Stimulated activated CD4-positive, alpha-beta T cell treated with anti-CD3 and anti-CD28 coated beads, Interleukin-1b, Interleukin-23, amount 100 ng/mL, for 4 hours (primary cell): ENCODE measurements at places on chromosomes 2 and 18.
A peak's percentile ranks its signal among the peaks of the same experiment; 100 is the strongest.

DNA sequence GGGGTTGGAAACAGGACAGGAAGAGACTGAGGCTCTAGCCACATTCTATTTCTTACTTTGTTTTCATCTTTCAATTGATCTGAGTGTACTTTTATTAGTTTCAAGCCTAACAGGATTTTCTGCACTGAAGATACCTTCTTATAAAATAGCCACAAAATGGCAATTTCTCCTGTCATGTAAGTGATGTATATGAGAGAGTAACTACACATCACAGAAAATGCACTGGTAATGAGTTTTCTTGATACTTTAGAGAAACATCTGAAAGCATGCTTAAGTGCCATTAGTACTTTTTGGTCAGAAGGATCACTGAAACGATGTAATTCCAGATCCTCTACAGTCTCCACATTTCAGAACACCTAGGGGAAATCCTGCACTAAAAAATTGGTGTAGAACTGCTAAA, 104.8 kb downstream of the CABYR start:
- no peak for DNase-seq

- DNase-seq: no peak
Observed at GRCh38 chr2:133026536-133027177, 356.7 kb upstream of the LYPD1 start.

- DNase-seq: no peak
Observed at GRCh38 chr18:36638224-36638623, 190.6 kb downstream of the TPGS2 start.

DNA sequence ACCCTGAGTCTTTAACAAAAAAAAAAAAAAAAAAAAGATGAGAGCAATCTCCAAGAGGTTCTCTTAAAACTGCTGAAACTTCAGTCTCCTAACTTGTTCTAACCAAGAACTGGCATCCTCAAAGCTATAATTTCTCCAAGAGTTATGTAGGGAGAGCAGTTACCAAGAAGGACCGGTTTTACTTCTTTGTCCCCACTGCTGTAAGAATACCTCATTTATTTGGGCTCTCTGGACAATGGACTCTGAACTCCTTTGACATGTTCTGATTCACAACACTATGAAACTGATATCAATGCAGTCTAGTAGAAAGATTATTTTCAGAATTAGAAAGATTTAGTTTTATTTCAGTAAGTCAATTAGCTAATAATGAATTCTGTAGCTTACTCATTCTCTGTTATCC, 84.5 kb upstream of the DTNB start:
- DNase-seq: no peak

DNA sequence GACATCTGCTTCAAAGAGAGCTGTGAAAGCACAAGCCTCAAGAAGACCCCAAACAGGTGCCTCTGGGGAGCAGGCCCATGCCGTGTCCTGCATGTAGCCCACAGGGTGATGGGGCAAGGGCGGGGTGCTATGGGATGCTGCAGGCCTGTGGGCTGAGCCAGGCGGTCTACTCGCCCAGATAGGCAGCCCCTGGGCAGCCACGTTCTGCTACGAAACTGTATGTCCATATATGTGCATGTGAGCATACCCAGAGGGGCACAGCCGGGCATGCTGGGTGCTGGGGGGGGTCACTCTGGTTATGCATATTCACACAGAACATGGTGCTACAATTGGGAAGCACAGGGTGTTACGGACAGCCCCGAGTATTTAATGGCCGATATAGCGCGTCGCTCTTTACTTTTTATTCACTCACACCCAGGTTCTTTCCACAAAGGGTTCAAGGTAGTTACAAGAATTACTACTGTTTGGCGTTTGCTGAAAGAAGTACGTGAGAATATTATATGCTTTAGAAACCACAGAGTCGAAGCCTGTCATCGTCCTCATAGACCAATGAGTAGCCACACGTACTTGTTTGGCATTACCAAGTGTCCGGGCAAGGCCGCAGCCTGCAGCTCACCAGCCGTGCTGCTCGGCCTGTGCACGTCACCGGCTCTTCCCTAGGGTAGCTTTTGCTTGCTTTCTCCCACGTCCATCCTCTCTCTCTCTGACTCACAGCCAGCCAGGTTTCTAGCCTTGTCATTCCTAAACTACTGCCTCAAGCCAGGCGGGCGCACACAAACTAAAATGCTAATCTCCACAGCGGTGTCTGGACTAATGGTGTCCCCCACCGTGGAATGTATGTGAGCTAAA, 14.4 kb downstream of the MTERF4 start:
- DNase-seq: no peak

GRCh38 chr18:76882146-76882545, 59.8 kb downstream of the ZNF236 start:
- DNase-seq: no peak

DNA sequence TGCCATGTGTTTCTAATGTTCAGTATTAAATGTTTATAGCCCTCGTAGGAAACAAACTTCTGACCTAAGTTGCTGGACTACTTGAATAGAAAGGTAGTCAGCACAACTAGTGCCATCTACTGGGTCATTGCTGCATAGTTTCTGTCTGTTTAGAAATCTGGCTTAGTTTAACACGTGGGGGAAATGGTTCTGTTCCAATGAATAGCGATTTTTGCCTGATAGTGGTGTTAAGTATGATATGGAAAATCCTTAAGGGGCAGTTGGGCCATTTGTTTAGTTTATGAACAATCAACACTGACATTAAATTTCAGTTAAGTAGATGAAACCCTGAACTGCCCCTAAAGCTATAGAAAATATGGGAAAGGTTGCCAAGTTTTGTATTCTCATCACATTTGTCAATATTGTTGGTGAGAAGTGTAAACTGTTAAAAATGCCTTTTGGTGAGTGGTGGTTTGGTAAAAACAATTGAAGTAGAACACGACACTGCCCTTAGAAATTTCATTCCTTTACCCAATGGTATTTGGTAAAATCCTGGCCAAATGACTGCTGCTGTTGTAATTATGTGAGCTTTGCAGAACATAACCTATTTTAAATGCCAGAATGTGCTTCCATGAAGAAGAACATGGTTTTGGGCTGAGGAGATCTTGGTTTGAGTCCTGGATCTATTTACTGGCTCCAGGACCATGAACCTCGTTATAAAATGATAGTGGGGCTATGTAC, 13.2 kb downstream of the NABP1 start:
- peak; percentile 45 for DNase-seq

GRCh38 chr2:72096181-72096580, 51.5 kb downstream of the CYP26B1 start:
- no peak for DNase-seq

GRCh38 chr18:34028324-34028723, 196.4 kb downstream of the NOL4 start:
- DNase-seq: no peak

DNA sequence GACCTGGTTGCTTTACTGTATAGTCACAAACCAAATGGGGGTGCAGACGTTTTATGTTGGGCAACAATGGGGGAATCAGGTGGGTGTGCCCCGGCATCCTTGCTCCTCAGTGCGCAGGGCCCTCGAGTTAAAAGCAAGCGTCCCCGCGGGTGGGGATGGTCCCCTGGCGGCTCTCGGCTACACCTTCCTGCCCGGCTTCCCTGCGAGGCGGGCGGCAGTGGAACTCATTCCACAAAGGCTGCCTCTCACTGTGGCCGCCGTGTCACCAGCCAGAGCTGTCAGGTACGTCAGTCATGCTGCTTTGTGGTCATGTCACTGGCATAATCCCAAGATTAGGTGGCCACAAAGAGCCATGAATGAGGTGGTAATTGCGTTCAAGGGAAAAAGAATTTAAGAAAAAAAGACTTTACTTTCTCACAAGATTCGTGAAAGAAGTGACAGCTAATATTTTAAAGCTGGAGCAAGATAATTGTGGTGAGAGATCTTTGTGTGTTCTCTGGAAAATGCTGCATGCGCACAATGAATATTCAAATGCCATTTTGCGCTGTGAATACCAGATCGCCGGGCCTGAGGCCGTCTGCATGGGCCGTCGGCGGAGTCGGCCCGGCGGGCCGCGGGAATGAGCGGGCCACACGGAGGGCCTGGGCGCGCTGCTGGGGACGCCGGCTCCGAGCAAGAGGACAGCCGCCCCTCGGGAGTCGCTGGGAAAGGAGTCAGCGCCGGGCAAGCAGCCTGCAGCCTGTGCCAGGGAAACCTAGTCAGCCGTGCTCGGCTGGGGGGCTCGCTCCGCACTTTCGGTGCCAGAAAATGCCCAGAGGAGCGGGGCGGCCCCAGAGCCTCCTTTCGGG, 82.3 kb upstream of the LDLRAD4 start:
- no peak for DNase-seq

DNA sequence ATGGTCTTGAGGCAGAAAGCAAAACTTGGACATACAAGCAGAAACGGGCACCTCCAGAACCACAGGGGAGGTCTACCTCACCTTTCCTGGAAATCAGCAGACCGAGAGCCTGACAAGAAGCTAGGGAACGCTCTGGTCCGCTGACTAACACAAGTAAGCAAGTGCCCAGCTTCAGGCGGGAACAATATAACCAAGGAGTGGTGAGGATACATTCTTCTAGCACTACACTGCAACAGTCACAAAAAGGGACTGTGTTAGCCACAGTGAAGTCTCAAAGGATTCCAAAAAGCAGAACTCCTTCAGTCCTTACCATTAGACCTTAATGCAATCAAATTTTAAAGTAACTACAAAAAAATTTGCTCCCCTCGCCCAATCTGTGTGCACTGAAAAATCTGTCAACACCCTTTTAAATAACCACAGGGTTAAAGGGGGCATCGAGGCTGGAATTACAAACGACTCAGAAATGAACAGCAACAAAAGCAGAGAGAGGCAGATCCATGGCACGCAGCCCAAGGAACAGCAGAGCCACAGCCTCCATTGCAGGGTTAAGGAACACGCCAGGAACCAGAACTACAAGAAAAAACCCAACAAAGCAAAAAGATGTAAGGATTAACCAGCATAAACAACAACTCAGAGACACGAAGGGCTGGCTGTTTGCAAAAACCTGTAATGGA, 7.1 kb downstream of the THAP4 start:
- DNase-seq: no peak

DNA sequence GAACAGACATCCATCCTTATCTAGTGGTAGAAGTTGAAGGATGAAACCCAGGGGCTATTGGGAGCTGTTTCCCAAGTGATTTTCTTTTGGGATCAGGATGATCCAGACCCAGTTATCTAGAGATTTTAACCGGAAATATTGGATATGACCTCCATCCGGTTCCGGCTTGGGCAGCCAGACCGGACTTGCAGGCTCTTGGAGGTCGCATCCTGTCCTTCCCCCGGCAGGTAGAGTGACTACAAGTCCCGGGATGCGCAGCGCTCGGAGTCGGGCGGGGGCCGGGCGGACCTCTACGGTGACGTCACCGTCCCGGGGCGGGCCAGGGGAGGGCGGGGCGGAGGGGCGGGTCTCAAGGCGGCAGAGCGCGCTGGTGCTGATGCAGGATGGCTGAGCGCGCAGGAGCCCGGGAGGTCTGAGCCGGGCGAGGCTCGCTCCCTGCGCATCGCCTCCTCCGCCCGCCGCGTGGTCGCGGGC, at the start of gene KIF5C:
Gene KIF5C (plus strand): TSS at position 360 of the 474 bp plus-strand sequence. CDS start 391 bp downstream, outside the sequence.
- peak; percentile 90 for DNase-seq

- DNase-seq: no peak
Observed at GRCh38 chr2:84894131-84894586, 11.3 kb upstream of the TMSB10 start.
